ENCODE measurements at places on chromosomes 4 and X.

DNA sequence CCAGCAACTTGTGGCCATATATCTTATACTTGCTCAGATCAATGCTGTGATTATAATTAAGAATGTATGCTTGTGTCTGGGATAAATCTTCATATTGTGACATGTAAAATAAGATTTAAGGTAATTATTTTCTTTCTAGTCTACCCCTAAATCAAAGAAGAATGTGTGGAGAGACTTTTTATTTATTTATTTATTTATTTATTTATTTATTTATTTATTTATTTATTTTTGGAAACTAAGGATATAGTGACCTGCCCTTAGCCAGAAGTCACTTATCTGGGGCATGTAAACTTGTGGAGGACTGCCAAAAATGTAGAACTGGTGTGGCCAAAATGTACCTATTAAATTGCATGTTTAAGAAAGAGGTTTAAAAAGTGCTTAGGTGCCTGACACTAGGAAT is 144.3 kb downstream of the BEND2 start:
- no peak for DNase-seq

- no peak for DNase-seq
Measured at GRCh38 chr4:113638562-113638832, 123.0 kb downstream of the CAMK2D start.

DNA sequence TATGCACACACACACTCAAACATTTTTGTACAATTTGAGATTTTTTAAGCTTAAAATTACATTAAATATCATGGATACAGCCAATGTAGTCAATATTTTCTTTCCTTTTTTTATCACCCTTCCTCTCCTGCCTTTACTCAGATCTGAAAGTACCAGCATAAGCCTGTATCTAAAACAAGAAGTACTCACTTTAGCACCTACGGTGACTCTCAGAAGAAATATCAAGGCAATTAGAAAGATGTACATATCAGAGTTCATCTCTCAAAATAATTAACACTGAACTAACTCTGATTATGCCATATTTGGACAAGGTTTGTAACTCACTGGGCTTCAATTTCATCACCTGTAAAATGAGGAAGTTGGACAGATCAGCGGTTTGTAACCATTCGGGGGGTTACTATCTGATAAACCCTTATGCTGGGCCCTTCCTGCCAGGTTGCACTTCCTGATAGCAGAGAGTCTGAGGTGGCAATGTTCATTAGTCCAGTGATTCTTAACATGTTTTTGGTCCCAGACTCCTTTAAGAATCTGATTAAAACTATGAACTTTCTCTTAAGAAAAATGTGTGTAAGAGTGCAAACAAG is 5.7 kb upstream of the GPR174 start:
- no peak for DNase-seq

DNA sequence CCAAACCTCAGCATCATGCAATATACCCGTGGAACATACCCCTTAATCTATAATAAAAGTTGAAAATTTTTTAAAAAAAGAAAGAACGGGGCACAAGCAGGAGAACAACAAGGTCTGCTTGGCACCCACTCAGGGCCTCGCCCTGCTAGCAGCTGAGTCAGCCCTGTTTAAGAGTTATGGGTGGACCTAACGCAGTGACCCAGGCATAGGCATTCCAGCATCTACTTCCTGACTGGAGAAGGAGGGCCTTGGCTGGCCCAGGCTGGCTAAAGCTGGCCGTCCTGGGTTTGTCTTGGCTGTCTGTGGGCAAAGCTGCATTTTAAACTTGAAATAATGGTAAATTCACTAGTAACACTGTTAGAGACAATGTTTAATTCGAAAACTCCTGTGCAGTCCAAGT is 236.7 kb upstream of the PGRMC2 start:
- peak; percentile 86 for DNase-seq

DNA sequence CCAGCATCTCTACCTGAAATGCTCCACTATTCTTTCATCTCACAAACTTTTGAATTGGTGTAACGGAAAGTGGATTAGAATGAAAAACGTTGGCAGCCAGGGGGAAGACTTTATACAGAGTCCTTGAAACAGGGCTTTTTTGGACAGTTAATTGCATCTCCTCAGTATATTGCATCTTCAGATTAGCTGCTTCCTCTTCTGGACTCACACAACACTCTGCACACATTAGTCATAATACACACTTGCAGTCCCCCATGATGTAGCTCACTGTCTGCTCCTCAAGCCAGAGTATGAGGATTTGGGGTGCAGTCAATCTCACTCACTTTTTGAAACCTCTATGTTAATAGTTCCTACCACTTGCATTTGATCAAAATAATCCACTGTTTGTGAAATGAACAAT is 101.0 kb downstream of the ADGRA3 start:
- no peak for DNase-seq

- no peak for DNase-seq
Measured at GRCh38 chr4:117898496-117898895, 135.8 kb upstream of the NDST3 start.

GRCh38 chr4:96649536-96649935 is 809.6 kb downstream of the PDHA2 start:
- no peak for DNase-seq

GRCh38 chr4:113476800-113477199 is 284.7 kb downstream of the CAMK2D start:
- DNase-seq, result no peak

DNA sequence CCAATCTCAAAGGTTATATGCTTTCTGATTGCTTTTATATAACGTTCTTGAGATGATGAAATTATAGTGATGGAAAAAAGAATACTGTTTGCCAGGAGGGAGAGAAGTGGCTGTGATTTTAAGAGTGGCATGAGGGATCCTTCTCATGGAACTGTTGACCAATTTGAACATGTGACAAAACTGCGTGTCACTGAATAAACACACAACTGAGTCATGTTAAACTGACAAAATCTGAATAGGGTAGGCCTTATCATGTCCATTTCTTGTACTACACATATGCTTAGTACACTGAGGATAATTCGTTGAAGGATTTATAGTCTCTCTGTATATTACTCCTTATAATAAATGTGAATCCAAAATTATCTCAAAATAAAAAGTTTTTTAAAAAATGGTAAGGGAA is 22.2 kb upstream of the HSPA4L start:
- DNase-seq, result no peak

DNA sequence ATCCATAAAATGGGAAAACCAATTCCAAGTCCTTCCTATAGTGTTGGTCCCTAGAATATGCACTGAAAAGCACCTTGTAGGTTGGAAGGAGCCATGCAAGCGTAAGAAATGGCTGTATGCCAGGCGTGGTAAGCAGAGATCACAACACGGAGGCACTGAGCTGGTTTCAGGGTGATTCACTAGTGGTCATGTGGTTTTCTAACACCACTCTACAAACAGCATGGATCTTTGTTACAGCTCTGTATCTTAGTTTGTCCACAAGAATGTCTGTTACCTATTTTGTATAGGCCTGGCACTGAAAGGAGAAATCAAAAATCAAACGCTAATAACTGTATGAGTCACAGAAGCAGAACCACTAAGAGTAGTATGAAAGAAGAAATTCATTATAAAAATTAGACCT is 71.9 kb downstream of the MAGEB17 start:
- DNase-seq, result no peak

- no peak for DNase-seq
Measured at GRCh38 chrX:14916017-14916674, 42.9 kb downstream of the MOSPD2 start.

DNA sequence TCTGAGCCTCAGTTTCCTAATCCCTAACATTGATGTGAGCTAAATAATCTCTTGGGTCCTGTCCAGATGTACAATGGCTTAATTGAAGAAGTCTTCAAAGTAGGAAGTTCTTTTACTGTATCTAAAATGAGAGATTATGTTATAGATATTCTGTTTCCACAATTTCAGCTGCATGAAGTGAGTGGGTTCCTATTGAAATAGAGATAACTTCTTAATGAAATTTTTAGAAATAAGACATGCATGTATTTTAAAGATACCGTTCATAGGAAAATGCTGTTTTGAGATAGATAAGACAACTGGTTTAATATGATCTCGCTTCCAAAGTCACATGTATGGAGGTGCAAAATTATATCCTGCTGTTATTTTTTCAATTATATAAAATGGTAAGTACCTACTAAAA is 71.9 kb downstream of the CLDN22 start:
- no peak for DNase-seq

DNA sequence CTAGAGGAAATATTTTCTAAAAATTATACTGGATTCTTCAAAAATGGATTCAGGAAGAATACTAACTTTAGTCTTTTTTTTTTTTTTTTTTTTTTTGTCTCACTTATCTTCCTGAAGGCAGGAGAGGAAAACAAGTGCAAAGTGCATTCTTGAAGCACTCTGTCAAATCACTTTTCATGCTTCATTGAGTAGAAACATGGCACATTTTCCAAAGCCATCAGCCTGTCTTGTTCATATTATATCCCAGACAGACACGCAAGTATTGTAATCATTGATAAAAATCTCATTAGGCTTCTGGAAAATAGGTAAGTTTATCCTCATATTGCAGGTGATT is 1.2 kb downstream of the BBS12 start:
- DNase-seq, result no peak

GRCh38 chr4:107147873-107148272 is 111.8 kb upstream of the DKK2 start:
- DNase-seq, result no peak

GRCh38 chrX:40169193-40170101 is 71.7 kb upstream of the BCOR start:
- peak; percentile 82 for DNase-seq

- no peak for DNase-seq
Measured at GRCh38 chr4:48255959-48256342, 13.7 kb downstream of the TEC start.

DNA sequence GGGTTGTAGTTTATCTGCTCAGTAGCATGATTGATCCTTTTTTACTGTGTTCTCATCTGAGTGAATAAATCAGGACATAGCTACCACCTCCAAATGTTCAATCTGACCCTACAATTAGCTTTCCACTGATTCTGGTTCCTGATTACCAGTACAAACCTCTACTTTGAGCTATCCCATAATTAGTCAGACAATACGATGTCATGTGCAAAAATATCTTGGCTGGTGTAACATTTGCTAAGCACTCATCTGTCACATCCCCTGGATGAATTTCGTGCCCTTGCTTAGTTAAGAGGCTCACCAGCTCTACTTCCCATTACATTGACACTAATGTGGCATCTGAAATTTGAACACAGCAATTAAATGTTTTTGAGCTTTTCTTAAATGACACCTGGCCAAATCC is 1101.0 kb upstream of the PCDH7 start:
- no peak for DNase-seq

DNA sequence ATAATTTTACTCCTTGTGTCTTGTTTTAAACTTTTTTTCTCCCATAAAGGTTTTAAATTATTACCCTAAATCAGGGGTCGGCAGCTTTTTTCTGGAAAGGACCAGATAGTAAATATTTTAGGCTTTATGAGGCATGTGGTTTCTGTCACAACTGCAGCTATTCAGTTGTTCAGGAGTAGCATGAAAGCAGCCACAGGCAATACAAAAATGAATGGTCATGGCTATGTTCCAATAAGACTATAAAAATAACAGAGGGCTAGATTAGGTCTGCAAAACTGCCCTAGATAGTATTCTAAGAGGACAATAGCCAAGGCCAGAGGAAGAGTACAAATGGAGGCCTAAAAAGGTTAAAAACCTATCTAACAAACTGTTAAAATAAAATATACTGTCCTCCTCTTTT is 24.6 kb downstream of the HERC5 start:
- no peak for DNase-seq

DNA sequence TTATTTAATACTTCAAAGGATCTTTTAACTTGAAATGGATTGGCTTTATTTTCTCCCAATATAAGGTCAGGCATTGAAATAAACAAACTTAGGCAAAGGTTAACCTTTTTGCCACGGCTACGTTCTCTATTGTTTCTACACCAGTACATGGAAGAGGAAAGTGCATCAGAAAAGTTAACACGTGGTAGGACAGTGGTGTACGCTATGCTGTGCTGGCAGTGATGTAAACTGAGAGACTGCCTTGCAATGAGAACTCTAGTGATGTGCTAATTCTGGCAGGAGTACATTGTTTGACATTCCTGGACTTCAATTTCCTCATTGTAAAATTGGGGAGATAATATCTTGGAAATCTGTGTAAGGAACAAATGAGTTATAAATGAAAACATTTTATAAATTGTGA is 208.2 kb downstream of the TMA16 start:
- no peak for DNase-seq
